ENCODE measurements at places on chromosomes 5 and 9.
A peak's percentile ranks its signal among the peaks of the same experiment; 100 is the strongest.

GRCh38 chr5:150402901-150403342 lies 9.8 kb downstream of the CD74 start:
- peaks cover 25% of the 10 kb centered on the region for H3K36me3 ChIP-seq
- no peak overlapping the region for H3K4me3 ChIP-seq
- no peak for DNase-seq
- H3K4me1 ChIP-seq, result no peaks in the 10 kb centered on the region
- no peak overlapping the region for H3K27ac ChIP-seq

GRCh38 chr5:164722702-164723101 lies 1217.3 kb downstream of the MAT2B start:
- H3K27me3 ChIP-seq, result no peaks in the 10 kb centered on the region
- no peaks in the 10 kb centered on the region for H3K36me3 ChIP-seq
- no peaks in the 10 kb centered on the region for H3K4me1 ChIP-seq

GRCh38 chr5:66841264-66841663 lies 245.1 kb downstream of the MAST4 start:
- no peaks in the 10 kb centered on the region for H3K4me1 ChIP-seq
- no peak overlapping the region for H3K4me3 ChIP-seq
- H3K27me3 ChIP-seq, result no peaks in the 10 kb centered on the region
- DNase-seq, result no peak

- no peaks in the 10 kb centered on the region for H3K4me1 ChIP-seq
- no peak for DNase-seq
- H3K27ac ChIP-seq, result peak overlapping the region; percentile 15
Observed at GRCh38 chr5:91118354-91118753, 264.8 kb downstream of the ARRDC3 start.

- H3K27ac ChIP-seq, result no peak overlapping the region
- no peak overlapping the region for H3K4me3 ChIP-seq
- H3K27me3 ChIP-seq, result no peaks in the 10 kb centered on the region
- H3K4me1 ChIP-seq, result no peaks in the 10 kb centered on the region
Observed at GRCh38 chr5:73911761-73912393, 285.9 kb downstream of the ARHGEF28 start.

- H3K36me3 ChIP-seq, result no peaks in the 10 kb centered on the region
- DNase-seq, result no peak
- H3K4me1 ChIP-seq, result no peaks in the 10 kb centered on the region
Observed at GRCh38 chr5:157198277-157198986, 17.8 kb downstream of the ITK start.

GRCh38 chr5:34410411-34411139 lies 245.6 kb upstream of the RAI14 start:
- H3K27me3 ChIP-seq, result no peaks in the 10 kb centered on the region
- H3K36me3 ChIP-seq, result no peaks in the 10 kb centered on the region
- no peak overlapping the region for H3K27ac ChIP-seq
- no peak for DNase-seq
- H3K4me3 ChIP-seq, result no peak overlapping the region

DNA sequence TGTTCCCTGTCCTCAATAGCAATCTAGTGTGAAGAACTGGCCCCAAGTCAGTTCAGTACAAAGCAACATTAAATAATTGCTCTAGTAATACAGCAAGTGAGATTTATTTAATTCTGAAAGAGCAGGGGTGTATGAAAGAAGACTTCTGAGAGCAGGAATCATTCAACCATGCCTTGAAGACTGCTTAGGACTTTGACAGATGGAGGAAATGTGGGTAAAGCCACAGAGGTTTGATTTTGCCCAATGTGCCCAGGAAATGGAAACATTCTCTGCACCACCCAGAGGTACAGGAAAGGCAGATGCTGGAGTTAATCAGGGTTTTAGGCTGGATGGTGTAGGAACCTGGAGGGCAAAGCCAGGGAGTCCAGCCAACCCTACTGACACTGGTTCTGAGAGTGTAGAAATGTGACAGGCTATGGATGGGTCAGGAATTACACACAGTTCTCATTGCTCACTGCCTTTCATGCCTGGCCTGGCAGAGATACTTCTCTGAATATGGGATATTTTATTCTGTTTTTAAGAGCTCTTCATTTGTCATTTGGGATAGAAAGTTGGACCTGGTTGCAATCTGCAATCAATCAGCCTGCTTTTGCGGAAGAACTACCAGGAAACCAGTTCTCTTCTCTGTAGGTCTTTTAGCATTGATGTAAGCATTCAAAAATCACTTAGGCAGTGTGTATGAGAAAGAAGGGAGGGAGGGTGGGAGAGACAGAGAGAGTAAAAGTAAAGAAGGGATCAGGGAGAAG lies 88.3 kb downstream of the BRINP1 start:
- no peak overlapping the region for H3K4me3 ChIP-seq
- no peaks in the 10 kb centered on the region for H3K36me3 ChIP-seq
- H3K27ac ChIP-seq, result no peak overlapping the region
- DNase-seq, result no peak
- no peaks in the 10 kb centered on the region for H3K4me1 ChIP-seq

DNA sequence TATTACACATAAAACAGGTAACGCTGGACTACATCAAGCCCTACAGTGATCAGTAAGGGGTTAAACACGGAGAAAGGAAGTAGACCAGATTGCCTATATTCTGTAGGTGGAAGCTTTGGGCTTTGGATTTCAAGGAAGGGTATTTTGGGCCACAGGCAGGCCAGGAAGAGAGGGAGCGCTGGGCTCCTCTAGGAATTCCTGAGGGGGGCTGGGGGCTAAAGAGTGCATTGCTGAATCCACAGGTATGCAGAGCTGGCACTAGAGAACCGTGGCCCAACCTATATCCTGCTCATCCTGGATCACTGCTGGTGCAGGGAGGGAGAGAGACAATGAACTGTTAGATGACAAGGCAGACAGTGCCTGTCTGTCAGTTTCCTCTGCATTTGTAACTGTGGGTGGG lies 367.1 kb downstream of the CSNK1G3 start:
- H3K4me1 ChIP-seq, result no peaks in the 10 kb centered on the region
- no peak for DNase-seq

GRCh38 chr9:12958279-12958678 lies 183.5 kb downstream of the LURAP1L start:
- no peaks in the 10 kb centered on the region for H3K36me3 ChIP-seq
- no peak overlapping the region for H3K4me3 ChIP-seq
- no peaks in the 10 kb centered on the region for H3K27me3 ChIP-seq
- H3K27ac ChIP-seq, result no peak overlapping the region

DNA sequence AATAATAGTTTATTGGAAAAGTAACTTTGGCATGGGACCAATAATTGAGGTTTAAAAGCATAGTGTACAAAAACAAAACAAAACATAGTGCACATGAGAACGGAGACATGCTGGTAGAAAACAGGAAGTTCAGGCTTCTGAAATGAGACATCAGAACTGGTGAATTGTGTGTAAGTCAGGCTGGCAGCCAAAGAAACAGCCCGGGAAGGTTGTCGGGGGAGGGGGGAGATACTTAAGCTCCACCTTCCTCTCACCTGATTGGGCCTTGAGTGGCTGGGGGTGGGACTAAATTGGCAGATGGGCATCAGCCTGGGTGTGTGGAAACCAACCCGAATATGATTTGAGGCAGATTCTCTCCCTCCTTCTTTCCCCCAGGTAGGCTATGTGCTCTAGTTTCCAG lies 256.3 kb downstream of the SMARCA2 start:
- H3K36me3 ChIP-seq, result no peaks in the 10 kb centered on the region
- no peak for DNase-seq
- no peaks in the 10 kb centered on the region for H3K4me1 ChIP-seq
- no peak overlapping the region for H3K4me3 ChIP-seq

- no peaks in the 10 kb centered on the region for H3K4me1 ChIP-seq
- no peak for DNase-seq
- no peak overlapping the region for H3K4me3 ChIP-seq
- H3K27me3 ChIP-seq, result no peaks in the 10 kb centered on the region
Observed at GRCh38 chr5:155649666-155650065, 636.1 kb downstream of the KIF4B start.

DNA sequence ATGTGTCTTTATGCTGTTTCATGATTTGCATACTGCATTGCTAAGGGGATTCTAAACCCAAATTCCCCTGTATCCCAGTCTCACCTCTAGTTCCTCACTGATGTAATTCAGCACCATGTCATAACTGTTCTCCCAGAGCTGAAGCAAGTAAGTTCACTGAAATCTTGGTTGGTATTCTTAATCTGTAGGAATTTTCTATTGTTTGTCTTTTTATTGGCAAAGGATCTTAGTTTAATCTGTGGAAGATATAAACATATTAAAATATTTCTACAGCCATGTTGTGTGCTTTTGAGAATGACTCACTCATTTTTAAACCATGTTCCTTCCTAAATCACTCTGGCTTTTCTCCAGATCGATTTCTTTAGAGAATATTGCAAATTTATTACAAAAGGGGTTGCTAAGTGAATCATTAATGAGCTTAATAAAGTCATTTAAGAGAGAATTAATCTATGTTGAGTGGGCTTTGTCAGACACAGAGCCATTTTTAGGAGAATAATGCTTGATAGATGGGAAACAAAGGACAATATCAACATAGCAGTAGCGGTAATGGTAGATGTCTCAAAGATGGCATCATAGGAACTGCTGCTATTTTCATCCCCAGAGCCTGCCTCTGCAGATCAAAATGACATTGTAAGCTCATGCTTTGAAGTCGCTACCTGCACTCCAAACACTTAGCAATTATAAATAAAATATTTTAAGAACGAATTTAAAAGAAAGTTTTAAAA lies 110.0 kb downstream of the ENC1 start:
- H3K27ac ChIP-seq, result no peak overlapping the region
- no peak for DNase-seq
- H3K36me3 ChIP-seq, result no peaks in the 10 kb centered on the region
- H3K4me3 ChIP-seq, result no peak overlapping the region
- no peaks in the 10 kb centered on the region for H3K27me3 ChIP-seq

GRCh38 chr9:30160570-30160969 lies 2223.9 kb upstream of the ACO1 start:
- DNase-seq, result no peak
- H3K4me3 ChIP-seq, result no peak overlapping the region
- H3K27me3 ChIP-seq, result no peaks in the 10 kb centered on the region
- no peak overlapping the region for H3K27ac ChIP-seq
- no peaks in the 10 kb centered on the region for H3K4me1 ChIP-seq

DNA sequence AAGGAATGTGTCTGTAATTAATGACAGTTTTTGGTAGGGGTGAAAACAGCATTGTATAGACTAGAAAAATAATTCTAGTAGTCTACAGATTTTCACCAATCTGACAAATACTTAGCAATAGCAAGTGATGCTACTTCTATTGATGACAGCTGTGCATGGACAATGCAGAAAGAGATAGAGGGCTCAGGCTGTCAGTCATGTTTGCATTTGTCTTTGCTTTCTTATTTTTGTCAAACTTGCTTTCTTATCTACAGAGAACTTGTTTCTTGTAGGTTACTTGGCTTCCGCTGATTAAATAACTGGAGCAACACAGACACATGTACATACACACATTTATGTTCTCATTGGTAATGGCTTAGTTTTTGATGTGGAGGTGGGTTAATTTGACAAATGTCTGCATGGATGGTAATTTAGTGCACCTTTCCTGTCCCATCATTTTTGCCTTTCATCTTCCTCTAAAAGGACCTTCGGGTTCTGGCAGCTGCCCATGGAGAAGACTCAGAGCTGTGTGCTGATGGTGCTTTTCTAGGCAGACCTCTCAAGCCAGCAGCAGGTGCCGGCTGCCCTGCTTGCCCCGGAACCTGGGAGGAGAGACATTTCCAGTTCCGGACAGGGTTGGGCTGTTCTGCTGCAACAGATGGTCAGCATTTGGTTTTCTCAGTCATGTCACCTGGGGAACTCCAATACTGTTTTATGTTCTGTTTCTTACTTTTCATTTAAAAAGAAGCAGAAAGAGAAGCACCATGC lies 28.8 kb downstream of the CAMK4 start:
- no peak overlapping the region for H3K27ac ChIP-seq
- no peaks in the 10 kb centered on the region for H3K27me3 ChIP-seq
- DNase-seq, result no peak

GRCh38 chr5:82912462-82912861 lies 164.7 kb downstream of the TMEM167A start:
- H3K27ac ChIP-seq, result no peak overlapping the region
- H3K4me3 ChIP-seq, result no peak overlapping the region
- H3K4me1 ChIP-seq, result no peaks in the 10 kb centered on the region
- no peak for DNase-seq
- no peaks in the 10 kb centered on the region for H3K27me3 ChIP-seq

DNA sequence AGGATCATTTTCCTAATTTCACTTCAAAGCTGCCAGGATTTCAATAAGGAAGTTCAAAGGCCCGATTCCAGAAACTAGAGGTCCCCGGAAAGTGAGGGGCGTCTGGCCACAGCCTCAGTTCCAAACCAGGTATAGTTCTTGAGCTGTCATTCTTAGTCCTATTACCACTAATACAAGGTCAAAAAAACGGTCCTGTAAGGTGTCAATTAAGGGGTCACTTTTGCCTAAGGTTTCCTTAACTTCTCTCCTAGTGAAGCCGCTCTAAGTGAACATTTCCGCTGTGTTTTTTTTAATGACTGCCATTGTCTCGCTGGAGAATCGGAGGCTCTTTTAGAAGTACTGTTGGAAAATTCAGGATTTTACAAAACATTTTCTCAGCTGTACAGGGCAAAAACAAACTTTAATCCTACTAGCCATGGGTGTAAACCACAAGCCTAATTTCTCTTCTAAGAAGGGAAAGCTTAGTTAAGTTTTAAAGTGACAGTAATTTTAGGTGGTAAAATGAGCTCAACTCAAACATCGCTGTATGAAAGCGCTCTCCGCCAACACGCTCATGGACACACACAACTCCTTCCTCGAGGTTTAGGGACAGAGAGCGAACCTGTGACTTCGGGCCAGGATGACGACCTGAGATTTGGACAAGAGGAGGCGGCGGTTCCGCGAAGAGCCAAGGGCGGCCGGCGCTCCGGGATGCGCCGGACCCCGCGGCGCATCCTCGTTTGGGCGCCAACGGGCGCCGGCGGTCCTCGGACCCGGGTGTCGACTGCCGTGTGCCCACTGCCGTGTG lies 76.7 kb upstream of the IFNE start:
- H3K4me1 ChIP-seq, result peaks cover 6% of the 10 kb centered on the region
- peak overlapping the region; percentile 61 for H3K4me3 ChIP-seq
- H3K36me3 ChIP-seq, result no peaks in the 10 kb centered on the region
- no peak for DNase-seq
- no peak overlapping the region for H3K27ac ChIP-seq

GRCh38 chr5:33997331-33997983 lies 10.4 kb downstream of the AMACR start:
- peak; percentile 24 for DNase-seq
- no peaks in the 10 kb centered on the region for H3K27me3 ChIP-seq
- H3K27ac ChIP-seq, result peak overlapping the region; percentile 38

DNA sequence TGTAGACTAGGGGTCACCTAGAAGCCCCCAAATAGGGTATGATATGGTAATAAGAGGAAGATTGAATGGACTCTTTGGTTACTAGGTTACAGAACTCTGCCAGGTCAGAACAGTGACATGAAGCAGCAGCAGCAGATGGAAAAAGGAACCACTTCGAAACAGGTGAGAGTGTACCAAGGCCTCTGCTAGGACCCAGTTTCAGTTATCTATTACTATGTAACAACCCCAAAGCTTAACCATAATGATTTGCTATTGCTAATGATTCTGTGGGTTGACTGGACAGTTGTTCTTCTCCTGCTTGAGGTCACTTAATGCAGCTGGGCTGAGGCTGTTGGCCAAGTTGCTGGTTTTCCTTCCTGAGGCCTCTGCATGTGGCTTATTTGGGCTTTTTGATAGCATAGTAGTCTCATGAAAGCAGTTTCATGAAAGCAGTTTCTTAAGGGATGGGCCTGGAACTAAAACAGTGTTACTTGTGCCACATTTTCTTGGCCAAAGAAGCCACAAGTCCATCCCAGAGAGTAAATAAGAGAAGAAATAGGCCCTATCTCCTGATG lies 17.6 kb downstream of the C9orf43 start:
- H3K4me3 ChIP-seq, result no peak overlapping the region
- H3K4me1 ChIP-seq, result no peaks in the 10 kb centered on the region
- H3K36me3 ChIP-seq, result no peaks in the 10 kb centered on the region
- DNase-seq, result no peak
- H3K27ac ChIP-seq, result no peak overlapping the region
- no peaks in the 10 kb centered on the region for H3K27me3 ChIP-seq

All from ascending aorta (tissue), 2 donors.